ENCODE measurements at places on chromosomes 6 and 20. TPM values are rescaled to one million over a fixed set of nuclear protein-coding genes. Genes with fewer than 3 reads are reported as not detected.

The SPEF1 gene
- total RNA-seq = 0.14 TPM

The TBC1D32 gene
- 19.6 TPM for total RNA-seq

The DEFB127 gene
- total RNA-seq = not detected

The ENPP5 gene
- 0.14 TPM for total RNA-seq

The GSTA2 gene
- not detected for total RNA-seq

The APOBEC2 gene
- not detected for total RNA-seq

The MEP1A gene
- not detected for total RNA-seq

The SLC44A4 gene
- total RNA-seq = not detected

The PM20D2 gene
- 5.7 TPM for total RNA-seq

The HLA-G gene
- total RNA-seq = not detected

The OARD1 gene
- total RNA-seq = 6.4 TPM

The SIRPB1 gene
- total RNA-seq = 2.2 TPM

The PTPRK gene
- 105 TPM for total RNA-seq

The SLC24A3 gene
- 0.44 TPM for total RNA-seq

The MMP24 gene
- total RNA-seq = 0.43 TPM

The DNAH8 gene
- 1.5 TPM for total RNA-seq

The PRELID3B gene
- 84.9 TPM for total RNA-seq

The COX7A2 gene
- total RNA-seq = 97.6 TPM

The C6orf118 gene
- not detected for total RNA-seq

The CAGE1 gene
- 0.14 TPM for total RNA-seq

The PFDN4 gene
- 279 TPM for total RNA-seq

The OLIG3 gene
- total RNA-seq = not detected

The IPCEF1 gene
- under 0.01 TPM for total RNA-seq

The ZC3H12D gene
- 0.14 TPM for total RNA-seq

The PPP1R11 gene
- total RNA-seq = 39.1 TPM

The NKAIN2 gene
- total RNA-seq = not detected

The NCR2 gene
- total RNA-seq = not detected

The LAMA5 gene
- 53.8 TPM for total RNA-seq

The FRK gene
- 0.44 TPM for total RNA-seq

The TRIM10 gene
- total RNA-seq = not detected

The ARFGEF3 gene
- 0.22 TPM for total RNA-seq

The CGAS gene
- total RNA-seq = 10.9 TPM

The TTPAL gene
- 19.9 TPM for total RNA-seq

The CST4 gene
- not detected for total RNA-seq

The TNFRSF6B gene
- total RNA-seq = 3.9 TPM

The MTRF1L gene
- 17.5 TPM for total RNA-seq

The PRL gene
- total RNA-seq = not detected

The COL12A1 gene
- total RNA-seq = 404 TPM

The CYP24A1 gene
- total RNA-seq = 0.29 TPM

The LY86 gene
- not detected for total RNA-seq

The GTSF1L gene
- not detected for total RNA-seq

All from placental pericyte (primary cell).